A549 treated with AZD2906 at 1 μM for 4 hours (cell line): ENCODE measurements at places on chromosomes 12 and 14. TPM values are rescaled to one million over a fixed set of nuclear protein-coding genes. Genes with fewer than 3 reads are reported as not detected.

Gene PROX2
- total RNA-seq, result not detected in 5 replicates

Gene MLXIP
- total RNA-seq, result 32.0 to 43.9 TPM (median 40.9 TPM) in 5 replicates

Gene ALX1
- total RNA-seq, result 4.1 to 5.0 TPM (median 4.8 TPM) in 5 replicates

Gene CCDC60
- total RNA-seq, result not detected in 5 replicates

Gene LYZ
- total RNA-seq, result 0.07 to 0.72 TPM (median 0.08 TPM) in 3 of 5 replicates, not detected in the others
